ENCODE measurements at places on chromosomes 1 and 21.

- no peak for DNase-seq
Observed at GRCh38 chr1:151968058-151968457, 25.6 kb downstream of the S100A10 start.

GRCh38 chr1:67869233-67869632 lies 36.0 kb upstream of the GNG12 start:
- DNase-seq, result no peak

DNA sequence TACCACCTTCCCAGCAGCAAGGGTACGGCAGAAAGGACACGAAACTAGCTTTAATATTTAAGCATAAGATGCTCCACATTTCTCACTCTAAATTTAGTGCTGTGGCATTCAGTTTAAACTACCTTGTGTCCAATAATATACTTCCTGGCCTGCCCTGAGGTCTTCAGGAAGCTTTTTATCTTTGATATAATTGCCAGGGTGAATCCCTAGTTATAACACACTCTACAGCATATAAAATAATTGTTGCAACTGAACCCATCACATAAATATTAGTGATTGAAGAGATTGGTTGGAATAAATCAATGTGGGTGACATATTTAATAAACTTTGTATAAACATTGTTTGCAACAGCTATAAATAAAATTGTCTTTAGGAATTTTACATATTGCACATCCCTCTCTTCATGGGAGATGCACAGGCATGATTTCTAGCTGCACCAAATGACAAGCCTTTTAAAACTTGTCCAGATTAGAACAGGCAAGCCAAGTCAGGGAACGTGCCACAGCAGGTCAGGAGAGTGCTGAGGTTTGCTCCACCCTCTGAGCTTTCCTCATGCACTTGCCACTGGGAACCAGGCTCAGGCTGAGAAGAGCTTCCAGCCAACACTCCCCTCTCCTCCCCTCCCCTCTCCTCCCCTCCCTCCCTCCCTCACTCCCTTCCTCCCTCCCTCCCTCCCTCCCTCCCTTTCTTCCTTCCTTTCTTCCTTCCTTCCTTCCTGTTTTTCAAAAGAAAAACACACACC lies 623.2 kb upstream of the PKN2 start:
- DNase-seq, result no peak

GRCh38 chr1:82979593-82980236 lies 1019.2 kb downstream of the TTLL7 start:
- DNase-seq, result peak; percentile 81

DNA sequence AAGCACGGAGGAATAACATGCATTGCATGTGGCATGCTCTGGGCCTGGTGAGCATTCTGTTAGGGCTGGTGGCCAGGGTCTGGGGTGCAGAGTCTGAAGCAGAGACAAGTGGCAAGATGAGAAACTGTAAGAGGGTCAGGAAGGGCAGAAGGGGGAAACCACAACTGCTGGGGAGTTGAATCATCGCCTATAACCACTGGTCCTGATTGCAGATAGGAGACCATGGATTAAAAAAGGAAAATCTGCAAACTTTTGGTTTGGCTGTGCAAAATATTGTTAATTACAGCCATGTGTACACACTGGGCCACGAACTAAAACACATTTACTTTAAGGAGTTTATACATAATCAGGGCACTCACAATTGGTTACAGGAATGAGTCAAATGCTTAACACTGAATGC lies 76.6 kb downstream of the TGFBR3 start:
- DNase-seq, result no peak

GRCh38 chr1:168504064-168504837 lies 39.5 kb downstream of the XCL2 start:
- no peak for DNase-seq

DNA sequence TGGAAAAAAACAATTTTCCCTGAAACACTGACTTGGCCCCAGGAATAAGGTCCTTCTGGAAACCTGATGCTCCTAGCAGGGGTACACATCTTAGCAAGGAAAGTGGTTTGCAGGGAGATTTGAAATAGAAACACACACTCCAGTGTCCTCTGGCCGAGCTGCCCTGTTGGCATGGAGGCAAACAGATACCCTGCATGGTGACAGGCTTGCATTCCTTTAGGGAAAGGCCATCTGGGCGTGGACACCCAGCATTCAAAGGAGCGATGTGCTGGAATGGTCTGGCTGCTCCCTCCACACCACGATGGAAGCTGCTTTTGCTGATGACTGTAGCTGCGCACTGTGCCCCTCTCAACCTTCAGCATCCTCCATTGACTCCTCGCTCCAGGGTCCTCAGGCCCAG lies 41.5 kb upstream of the BCAR3 start:
- no peak for DNase-seq

- DNase-seq, result no peak
Observed at GRCh38 chr1:175410560-175410959, 218.0 kb upstream of the KIAA0040 start.

GRCh38 chr1:154325583-154326545 lies 539 bp downstream of the ATP8B2 start:
- no peak for DNase-seq

DNA sequence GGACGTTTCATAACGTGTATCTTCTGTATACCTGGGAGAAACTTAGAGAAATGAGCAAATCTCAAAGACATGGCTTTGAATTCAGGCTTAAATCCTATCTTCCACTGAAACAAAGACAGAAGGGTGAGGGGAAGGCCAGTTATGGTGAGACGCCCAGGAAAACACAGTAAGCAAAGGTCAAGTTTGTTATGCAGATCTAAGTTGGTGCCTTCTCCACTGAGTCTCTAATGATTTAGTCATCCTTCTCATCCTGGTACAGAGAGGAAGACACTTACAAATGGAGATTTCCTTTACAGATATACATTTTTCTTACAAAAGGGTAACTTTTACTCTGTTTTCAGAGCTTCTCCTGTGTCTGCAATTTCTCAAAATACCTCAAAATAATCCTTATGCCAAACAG lies 64.4 kb downstream of the MAP3K7CL start:
- DNase-seq, result no peak

DNA sequence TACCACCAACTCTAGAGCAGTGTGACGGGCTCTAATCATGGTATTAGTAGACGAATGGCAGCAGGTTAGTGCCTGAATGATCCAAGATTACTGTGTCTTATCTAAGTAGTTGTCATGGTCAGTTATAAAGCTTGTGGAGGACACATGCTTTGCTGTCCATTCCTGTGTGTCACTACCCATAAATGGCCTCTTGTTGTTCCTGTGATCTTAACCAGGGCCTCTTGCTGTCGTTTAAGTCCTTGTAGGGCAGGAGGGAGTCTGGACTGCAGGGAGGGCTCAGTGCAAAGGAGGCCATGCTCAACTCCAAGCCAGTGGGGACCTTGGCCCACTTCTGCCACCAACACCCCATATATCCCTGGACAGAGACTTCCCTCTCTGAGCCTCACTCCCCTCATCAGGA lies 130.5 kb downstream of the EPHB2 start:
- no peak for DNase-seq

- no peak for DNase-seq
Observed at GRCh38 chr1:173861731-173862145, 6.1 kb downstream of the GAS5 start.

DNA sequence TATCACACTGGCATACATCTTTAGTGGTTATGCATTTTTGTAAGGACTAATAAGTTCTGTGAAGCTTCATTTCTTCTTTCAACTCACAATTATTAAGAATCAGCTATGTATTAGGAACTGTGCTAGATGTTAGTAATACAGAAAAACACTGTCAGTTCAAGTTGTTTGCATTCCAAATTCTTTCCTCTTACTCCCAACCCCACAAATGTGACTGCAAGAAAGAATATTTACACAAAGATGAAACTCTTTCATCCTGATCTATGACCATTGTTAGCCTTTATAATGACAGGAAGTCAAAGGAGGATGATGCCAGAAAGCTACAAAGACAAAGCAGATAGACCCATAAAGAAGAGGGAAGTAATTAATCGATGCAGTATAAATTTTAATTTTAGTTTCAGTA lies 21.0 kb upstream of the GADD45A start:
- peak; percentile 29 for DNase-seq

DNA sequence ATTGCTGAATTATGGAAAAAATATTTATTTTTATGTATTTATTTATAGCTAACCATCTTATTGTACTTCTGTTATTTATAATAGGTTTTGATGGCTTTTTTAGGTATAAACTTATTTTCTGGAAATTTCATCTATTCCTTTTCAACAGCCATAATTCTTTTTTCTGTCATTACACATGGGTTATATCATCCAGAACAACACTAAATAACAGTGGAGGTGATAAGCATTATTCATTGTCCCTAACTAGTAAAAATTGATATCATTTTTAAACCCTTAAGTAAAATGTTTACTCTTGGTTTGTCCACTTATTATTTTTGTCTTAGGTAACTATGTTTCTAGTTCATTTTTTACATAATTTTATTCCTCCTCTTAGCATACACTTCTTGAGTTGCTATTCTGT lies 309.1 kb downstream of the USH2A start:
- DNase-seq, result no peak

- no peak for DNase-seq
Observed at GRCh38 chr1:91537987-91538304, 37.3 kb downstream of the CDC7 start.

DNA sequence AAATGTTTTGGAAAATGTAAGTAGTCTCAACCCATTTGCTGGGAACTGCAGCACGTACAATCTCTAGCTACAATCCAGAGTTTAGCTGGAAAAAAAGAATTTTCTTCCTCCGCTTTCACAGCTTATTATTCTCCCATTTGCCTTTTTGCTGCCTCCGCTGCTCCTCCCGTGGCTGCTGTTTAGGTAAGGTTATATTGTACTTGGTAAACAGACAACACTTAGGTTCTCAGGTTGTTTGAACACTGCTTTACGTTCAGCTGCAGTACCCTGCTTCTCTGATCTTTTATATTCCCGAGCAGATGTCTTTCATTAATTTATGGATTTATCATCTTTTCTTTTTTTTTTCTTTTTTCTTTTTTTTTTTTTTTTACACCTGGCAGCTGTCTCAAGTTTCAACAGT lies 14.3 kb downstream of the PROX1 start:
- DNase-seq, result peak; percentile 51

DNA sequence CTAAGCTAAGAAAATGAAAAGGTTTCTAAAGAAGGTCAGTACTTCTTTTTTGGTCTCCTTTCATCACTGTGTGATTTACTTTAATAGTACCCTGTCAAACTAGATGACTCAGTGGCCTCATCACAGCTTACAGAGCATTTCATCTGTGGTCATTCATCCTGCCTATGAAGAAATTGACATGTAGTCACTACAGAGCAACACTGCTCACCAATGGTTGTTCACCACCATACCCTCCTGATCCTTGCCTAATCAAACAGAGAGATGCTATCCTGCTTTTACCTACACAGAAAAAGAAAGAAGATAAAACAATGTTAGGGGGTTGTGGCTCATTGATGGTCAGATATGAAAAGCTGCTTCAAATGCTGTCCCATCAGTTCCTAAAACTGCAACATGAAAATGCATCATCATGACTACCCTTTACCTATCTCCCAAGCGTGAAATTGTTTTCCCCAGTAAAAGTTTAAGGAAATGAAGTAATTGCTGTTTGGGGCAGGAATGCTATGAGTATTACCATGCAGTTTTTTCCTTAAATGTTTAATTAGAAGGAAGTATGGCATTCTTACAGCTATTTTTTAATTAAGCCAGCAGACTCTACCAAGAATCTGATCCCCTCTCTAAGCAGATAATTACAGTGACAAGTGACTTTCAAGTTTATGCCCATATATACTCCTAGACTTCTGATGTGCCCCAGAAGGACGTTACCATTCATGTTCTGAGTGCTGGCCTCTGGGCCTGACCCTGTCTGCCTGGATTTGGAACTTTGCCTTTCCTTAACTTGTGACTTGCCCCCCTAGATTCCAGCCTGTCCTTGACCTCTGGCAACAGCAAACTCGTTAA lies 46.1 kb upstream of the FBXO28 start:
- no peak for DNase-seq

DNA sequence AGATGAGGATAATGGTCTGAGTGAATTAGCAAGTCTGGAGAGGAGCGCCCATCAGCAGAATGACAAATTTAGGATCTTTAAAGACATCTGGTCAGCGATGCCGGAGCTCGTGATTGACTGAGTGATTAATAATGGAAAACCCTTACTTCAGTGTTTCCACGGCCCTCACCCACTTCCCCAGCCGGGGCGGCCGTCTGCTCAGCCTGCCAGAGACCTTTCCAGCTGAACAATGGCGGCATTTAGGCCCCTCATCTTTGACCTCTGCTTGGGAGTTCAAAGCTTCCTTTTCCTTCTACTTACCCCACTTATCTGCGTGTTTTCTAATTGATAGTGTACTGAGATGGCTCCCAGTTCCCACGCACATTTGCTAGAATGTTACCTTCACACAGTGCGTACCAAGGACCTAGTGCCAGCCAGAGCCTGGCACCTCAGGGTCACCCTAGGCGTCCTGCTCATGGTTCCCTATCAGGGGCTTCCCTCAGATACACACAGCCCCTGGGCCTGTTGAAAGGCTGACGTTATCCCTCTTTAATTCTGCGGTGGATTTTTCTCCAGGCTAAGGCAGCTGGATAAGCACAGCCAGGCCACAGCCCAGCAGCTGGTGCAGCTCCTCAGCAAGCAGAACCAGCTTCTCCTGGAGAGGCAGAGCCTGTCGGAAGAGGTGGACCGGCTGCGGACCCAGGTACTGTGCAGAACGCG lies 232.8 kb downstream of the SDCCAG8 start:
- no peak for DNase-seq

GRCh38 chr21:35512346-35512745 lies 463.2 kb upstream of the RUNX1 start:
- no peak for DNase-seq

DNA sequence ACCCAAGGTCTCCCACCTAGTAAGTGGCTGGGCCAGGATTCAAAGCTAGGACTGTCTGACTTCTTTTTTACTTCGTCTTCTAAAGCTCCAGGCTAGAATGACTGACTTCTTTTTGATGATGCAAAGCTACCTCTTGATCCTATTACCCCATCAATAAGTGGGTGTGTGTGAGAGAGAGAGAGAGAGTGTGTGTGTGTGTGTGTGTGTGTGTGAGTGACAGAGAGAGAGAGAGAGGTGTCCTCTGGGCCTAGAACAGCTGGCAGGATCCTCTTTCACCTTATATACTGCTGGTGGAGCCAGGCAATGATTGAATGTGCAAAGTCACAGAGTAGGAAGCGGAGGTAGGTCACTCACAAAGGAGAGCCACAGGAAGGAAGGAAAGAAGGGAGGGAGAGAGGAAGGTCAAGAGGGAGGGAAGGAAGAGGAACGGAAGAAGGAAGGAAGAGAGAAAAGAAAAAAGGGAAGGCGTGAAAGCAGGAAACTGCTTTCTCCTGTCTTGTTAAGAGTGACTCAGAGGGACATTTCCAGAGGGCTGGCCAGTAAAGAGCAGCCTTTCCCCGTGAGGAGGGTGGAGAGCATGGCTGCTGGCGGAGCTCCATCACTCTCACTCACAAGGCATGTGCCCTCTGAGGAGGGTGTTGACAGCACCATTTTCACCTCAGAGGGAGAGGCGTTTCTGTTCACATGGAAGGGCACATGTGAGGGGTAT lies 68.9 kb downstream of the CDC7 start:
- no peak for DNase-seq

DNA sequence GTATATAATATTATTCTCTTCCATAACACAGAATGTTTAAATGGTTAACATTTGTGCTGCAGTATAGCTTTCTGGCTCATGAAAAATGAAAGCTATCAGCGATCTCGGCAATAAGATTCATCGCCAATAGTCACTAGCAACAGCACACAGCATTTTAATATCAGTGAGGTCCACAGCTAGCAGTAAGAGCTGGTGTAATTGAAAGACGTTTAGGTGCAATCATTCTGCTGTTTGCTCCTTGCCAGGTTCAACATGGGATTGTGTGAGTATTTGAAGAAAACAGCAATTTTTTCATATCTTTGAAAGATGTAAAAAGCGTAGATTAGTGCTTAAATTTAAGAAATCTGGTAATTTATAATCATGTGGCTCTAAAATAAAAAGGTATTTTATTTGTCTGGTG lies 20.1 kb downstream of the PRKACB start:
- no peak for DNase-seq
